ENCODE measurements at places on chromosomes 2 and 18.

- peak; percentile 47 for DNase-seq
Measured at GRCh38 chr2:96470636-96471035, 34.5 kb downstream of the NEURL3 start.

DNA sequence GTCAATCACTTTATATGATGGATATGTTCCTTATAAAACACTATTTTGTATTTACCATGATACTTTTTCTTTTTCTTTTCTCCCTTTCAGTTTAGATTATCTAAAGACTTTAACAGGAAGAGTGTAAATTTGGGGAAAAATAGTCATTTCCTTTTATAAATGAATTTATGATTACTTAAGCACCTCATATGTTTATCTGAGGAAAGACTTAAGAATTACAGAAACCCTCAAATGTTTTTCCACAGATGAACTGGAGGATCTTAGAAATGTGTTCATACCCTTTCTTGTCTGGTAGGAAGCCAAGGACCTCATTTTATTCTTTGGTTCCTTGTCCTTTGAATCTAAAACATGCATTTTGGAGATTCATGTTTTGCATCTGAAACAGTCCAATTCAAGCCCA is 36.7 kb downstream of the MAPRE2 start:
- DNase-seq = no peak

- DNase-seq = peak; percentile 24
Measured at GRCh38 chr2:218010140-218010983, 7.6 kb upstream of the TNS1 start.

- no peak for DNase-seq
Measured at GRCh38 chr18:8800445-8800844, 95.1 kb downstream of the MTCL1 start.

DNA sequence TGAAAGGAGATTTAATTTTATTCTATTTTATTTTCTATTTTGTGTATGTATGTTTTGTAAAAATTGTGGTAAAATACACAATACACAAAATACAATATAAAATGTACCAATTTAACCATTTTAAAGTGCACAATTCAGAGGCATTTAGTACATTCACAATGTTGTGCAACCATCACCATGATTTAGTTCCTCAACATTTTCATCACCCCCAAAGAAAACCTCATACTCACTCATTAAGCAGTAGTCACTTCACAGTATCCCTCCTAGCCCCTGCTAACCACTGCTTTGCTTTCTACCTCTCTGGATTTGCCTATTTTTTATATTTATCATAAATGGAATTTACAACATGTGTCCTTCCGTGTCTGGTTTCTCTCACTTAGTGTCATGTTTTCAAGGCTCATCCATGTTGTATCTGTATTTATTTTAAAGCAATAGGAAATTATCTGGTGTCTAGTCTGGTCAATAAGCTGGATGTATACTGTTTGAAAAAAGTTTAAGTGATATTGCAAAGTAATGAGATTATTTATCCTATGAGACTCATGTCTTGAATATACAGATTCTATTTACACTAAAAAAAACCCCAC is 77.9 kb upstream of the GLS start:
- DNase-seq = no peak

DNA sequence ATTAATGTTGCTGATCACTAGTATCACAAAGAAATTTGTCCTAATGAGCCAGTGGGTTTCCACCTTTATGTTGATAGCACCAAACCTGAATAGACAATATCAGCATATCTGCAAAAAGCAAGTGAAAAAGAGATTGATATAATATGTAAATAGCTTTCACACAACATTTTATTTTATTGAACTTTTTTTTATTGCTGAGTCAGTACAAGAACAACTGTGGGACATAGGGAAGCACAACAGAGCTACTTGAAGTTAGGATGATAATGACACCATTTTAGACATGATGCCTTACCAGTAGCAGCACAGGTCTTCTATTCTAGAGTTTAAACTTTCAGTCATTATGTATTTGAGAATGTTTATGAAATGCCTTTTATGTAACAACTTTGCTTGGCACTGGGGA is 554.1 kb upstream of the SETBP1 start:
- no peak for DNase-seq

- DNase-seq = no peak
Measured at GRCh38 chr2:180882959-180883358, 97.4 kb upstream of the UBE2E3 start.

GRCh38 chr2:39175026-39175812 is 54.4 kb upstream of the SOS1 start:
- no peak for DNase-seq

DNA sequence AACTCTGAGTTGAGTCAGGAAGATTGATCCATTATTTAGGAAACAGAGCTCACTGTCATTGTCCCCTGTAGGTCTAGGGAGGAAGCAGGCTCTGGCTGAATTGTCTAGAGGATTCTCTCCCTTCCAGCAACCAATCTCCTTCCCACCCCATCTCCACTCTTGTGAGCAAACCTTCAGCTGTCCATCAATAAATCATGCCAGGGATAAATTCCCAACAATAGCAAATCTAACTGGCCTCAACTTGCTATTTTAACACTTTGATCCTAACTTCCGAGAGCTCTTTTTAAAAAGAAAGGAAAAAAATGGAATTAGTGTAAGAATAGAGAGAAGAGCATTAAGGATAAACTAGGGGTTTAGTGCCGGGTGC is 53.5 kb downstream of the ATP8B1 start:
- no peak for DNase-seq

DNA sequence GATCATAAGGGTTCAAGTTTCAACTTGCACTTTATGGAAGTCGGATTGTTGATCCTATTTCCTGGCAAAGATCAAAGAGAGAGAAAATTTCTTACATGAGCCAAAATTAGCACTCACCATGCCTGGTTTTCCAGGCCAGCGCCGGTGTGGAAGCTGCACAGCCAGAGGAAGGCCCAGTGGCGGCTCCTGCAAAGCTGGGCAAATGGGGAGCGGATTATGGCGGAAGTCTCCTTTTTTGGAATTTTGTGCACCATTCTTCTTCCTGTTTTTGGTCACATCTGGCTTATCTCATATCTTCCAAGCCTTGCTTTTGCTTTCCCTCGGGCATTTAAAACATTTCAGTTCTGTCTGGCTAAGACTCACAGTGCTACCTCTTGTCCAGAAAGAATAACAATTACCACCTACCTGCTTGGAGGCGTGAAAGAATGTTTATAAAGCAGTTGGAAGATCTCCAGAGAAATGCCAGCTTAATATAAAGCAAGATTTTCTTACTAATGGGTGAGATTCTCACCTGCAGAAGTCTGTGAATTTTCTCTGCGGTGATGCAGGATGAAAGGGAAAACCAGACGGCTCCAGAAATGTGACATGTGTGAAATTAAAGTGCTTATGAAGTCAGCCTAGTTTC is 94.3 kb downstream of the ASAP2 start:
- DNase-seq = no peak

GRCh38 chr2:26521913-26522180 is 43.9 kb upstream of the OTOF start:
- no peak for DNase-seq

DNA sequence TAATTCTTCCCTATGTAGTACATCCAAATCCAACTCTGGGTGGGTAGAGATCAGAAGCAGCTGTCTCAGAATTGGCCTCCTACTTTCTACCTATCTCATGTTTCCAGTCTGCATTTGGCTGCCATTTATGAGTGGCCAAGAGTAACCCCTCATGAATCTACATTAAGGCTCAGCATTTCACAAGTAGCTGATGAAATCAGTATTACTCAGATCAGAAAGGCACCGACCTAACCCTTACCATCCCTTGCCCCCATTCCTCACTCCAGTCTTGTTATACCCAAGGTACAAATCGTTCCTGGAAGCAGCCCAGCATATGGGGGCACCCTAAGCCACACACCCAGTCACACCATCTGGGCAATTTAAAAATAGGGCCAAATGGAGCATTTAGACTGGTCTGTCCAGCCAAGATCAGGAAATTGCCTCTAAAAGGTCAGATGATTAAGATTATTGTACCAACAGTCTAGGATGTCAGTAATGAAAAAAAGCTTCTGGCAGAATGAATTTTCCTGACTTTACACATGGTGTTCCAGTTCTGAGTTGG is 37.1 kb downstream of the CD28 start:
- no peak for DNase-seq

- DNase-seq = no peak
Measured at GRCh38 chr2:68052717-68053422, 9.9 kb downstream of the C1D start.

DNA sequence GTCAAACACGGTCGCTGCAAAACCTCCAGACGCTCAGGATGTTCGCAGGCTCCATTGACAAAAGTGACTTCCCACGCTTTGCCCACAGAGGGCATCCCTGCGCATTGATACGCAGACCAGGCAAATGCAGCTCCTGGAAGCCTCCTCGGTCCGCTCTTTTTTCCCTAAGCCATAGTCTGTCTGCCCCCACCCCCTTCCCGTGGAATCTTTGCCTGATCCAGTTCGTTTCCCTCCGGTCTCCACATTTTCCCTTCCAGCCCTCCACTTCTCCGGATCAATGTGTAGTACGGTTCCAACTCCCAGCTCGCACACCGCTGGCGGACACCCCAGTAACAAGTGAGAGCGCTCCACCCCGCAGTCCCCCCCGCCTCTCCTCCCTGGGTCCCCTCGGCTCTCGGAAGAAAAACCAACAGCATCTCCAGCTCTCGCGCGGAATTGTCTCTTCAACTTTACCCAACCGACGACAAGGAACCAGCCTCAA is at the start of gene DCC:
Gene DCC (plus strand): TSS at position 307 of the 481 bp plus-strand sequence. CDS start 591 bp downstream, outside the sequence.
- DNase-seq = no peak

- DNase-seq = no peak
Measured at GRCh38 chr2:74777161-74777900, 56.6 kb upstream of the HK2 start.

DNA sequence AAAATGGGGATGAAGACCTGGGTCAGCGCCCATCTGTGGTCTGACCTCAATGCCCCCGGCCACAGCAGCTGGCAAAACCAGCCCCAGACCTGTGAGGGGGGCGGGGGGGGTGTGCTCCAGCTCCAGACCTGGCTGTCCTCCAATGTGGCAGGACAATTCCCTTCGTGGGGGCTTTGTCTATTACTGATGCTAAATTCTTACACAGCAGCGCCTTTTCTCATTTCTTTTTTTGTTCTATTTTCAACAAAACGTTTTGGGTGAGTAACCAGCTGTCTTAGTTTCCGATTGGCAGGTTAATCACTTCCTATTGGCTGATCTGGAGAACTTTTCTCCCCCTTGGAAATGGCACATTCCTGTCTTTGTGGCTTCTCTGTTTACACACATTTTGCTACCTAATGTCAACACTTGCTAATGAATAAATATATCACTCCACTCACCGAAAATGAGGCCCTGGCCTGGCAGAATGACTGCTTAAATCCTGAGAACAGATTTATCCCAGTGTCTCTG is 4.4 kb downstream of the SMAD7 start:
- DNase-seq = no peak

- DNase-seq = no peak
Measured at GRCh38 chr2:5984273-5984655, 292.1 kb downstream of the SOX11 start.

DNA sequence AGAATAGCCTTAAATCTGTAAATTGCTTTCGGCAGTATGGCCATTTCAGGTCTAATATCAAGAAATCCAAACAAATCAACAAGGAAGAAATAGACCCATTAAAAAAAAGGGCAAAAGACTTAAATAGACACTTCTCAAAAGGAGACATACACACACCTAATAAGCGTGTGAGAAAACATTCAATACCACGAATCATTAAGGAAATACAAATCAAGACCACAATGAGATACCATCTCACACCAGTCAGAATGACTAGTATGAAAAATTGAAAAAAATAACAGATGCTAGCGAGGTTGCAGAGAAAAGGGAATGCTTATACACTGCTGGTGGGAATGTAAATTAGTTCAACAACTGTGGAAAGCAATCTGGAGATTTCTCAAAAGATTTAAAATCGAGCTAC is 243.2 kb downstream of the DSEL start:
- DNase-seq = no peak

DNA sequence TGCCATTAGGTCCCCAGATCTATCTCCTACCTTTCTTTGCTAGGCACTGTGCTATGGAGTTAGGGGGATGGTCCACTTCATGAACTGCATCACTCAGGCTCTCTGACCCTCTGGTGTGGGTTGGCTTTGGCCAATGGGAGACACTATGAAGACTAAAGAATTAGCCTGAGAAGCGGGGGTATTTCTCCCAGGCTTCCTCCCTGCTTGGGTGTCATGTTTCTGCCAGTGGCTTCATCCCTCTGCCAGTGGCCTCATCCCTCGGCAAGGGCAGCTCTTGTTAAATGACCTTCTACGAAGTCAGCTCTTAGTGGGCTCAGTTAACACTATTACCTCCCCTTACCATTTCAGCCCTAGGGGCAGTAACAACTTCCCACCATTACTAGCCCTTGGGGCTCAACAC is 41.9 kb upstream of the EPB41L3 start:
- no peak for DNase-seq

GRCh38 chr2:196247114-196247975 is 76.0 kb upstream of the STK17B start:
- no peak for DNase-seq

DNA sequence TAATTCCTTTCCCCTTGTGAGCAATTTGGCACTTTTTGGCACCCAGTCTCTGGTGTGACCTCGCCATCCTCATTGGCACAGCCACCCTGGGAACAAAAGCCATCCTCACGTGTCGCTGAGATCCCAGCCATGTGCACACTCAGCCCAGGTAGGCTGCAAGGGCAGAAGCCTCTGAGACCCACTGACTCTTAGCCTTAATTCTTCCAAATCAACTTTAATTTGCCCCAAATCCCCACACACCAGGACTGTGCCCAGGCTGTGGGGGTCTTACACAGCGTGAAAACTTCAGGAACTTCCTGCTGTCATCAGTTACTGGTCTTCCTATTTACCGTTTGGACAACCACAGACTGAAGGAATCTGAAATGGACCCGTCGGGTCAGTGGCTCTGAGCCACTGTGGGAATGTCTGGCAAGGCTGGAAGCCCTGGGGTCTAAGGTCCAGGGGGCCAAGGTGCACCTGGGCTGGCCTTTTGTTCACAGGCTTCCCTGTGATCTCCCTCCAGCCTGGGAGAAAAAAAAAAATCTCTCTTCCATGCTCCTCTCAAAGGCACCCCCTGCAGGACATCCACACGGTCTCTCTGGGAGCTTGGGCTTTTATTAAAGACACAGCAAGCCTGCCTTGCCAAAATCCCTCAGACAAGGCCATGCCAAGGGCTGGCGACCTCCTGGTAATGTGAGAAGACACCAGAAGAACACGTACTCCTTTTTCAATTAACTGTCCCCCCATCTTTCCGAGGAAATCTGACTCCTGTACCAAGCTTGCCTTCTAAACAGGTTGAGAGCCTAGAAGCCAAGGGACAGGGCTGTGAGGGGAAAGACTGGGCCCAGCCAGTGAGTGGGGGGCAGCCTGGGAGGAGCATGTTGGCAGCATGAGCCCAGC is 42.1 kb upstream of the LAPTM4A start:
- no peak for DNase-seq
